ENCODE measurements at places on chromosomes 4 and X. TPM values are rescaled to one million over a fixed set of nuclear protein-coding genes. Genes with fewer than 3 reads are reported as not detected.

RASL11B gene
- 4.5 TPM for total RNA-seq

PDE5A gene
- 158 TPM for total RNA-seq

RS1 gene
- total RNA-seq = not detected

LANCL3 gene
- total RNA-seq = under 0.01 TPM
